ENCODE measurements at places on chromosomes 6 and 20.

- DNase-seq = no peak
These were observed 269.1 kb downstream of the CD83 start for GRCh38 chr6:14386668-14387067.

DNA sequence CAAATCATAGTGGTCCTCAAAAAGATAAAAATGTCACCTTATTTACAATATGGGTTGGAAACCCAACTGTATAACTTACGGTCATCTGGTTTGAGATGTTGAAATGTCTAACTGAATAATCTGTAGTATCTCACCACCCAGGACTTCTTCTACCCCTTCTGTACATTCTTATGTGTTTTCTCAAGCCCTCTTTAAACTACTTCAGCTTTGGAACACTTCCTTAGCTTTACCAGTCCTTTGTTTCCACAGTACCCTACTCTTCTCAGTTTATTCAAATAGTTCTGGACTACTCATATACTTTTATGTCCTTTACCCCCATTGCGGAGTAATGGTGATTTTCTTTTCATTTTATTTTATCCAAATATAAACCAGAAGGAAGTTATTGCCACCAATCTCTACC, 128.6 kb upstream of the FOXO3 start:
- DNase-seq = no peak

- no peak for DNase-seq
These were observed 7.7 kb downstream of the HLA-B start for GRCh38 chr6:31349301-31349700.

DNA sequence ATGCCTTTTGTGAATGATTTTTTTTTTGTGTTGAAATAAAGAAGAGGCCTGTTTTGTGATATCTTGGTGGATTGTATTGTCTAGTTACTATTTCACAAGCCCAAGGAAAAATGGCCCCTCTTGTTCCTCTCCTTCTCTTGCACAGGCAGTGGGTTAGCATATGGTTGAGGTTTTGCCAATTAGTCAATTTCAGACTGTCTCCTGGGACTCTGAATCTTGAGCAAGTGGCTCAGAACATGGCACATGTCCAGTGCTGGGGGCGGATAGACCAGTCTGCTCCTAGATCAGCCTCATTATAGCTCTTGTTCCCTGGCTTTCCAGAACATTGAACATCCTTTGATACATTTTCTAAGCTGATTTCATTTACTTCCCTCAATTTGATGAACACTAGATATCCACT, 589.2 kb downstream of the PHF3 start:
- no peak for DNase-seq

DNA sequence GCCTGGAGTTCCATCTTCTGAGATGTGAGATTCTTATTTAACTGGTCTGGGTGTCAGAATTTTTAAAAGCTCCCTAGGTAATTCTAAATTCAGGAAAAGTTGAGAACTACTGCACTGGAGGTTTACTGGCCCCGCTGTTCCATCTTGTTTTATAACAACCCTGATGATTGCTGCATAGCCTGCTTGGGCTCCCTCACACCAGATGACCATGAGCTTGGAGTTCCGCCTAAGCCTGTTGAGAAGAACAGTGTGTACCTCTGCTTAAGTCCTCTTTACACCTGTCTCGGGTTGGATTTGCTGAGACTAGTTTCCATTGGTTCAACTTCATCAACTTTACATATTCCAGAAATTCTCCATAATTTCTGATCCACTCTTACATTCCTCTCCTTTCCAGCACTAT, 77.9 kb downstream of the FKBP5 start:
- no peak for DNase-seq

- DNase-seq = no peak
These were observed 2.0 kb downstream of the LST1 start for GRCh38 chr6:31587791-31588777.

GRCh38 chr6:107330168-107330567, 129.2 kb downstream of the PDSS2 start:
- no peak for DNase-seq

DNA sequence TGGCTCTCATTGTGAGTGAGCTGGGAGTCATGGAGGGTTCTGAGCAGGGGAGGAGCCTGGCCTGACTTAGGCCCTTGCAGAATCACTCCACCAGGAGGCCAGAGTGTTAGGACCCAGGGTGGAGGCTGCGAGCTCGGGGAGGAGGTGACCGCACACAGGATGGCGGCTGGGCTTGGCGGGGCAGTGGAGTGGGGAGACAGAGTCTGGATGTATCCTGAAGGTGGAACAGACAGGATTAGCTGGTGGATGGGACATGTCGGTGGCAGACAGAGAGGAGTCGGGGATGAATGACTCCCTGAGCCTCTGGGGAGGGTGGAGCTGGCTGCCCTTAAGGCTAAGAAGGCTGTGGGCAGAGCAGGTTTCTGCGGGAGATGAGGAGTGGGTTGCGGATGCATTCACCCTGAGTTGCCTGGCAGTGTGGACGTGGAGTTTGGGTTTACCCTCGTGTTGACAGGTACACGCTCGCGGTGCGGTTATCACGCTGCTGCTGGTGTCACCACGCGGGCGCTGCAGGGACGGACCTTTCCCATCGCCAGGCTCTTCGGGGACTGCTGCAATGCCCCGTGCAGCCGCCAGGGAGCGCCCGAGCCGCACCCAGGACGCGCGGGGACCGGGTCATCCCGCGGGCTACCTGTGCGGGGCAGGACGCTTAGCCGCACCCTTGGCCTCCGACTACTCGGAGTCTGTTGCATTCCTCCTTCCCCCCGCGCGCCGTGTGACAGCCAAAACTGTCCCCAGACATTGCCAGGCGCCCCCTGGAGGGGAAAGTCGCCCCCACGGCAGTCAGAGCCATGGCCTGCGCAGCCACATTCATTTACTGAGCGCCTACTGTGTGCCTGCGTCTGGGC, 43.0 kb upstream of the PTGIS start:
- peak; percentile 79 for DNase-seq

- DNase-seq = no peak
These were observed 9.3 kb upstream of the BCAS1 start for GRCh38 chr20:54079652-54080051.

All from CD8-positive, alpha-beta T cell (primary cell).